ENCODE measurements at places on chromosomes 11 and 22. TPM values are rescaled to one million over a fixed set of nuclear protein-coding genes. Genes with fewer than 3 reads are reported as not detected.

Gene NPTXR
- total RNA-seq = 2.9 TPM

- DNase-seq = no peak
Observed at GRCh38 chr11:720017-720641, 14.1 kb downstream of the EPS8L2 start.

DNA sequence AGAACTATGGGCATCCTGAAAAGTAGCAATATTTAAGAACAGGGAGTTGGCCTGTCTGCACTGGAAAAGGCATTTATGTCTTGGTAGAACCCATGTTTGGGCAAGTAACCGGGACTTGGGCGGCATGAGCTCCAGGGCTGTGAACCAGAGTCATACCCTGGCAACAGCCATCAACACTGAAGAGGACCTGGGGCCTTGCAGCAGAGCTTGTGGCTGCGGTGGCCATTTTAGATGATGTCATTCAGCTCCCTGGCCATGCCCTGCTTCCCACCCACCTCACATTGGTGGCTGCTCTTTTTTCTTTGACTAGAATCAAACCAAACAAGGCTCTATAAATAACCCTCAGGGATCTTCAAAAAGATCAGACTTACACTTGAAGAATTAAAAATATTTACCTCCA is 26.6 kb downstream of the EHF start:
- no peak for DNase-seq

Gene MGAT3
- total RNA-seq = 0.10 TPM

Gene ZBTB44
- total RNA-seq = 18.2 TPM

GRCh38 chr11:15286465-15286864 is 171.7 kb downstream of the INSC start:
- no peak for DNase-seq

- DNase-seq = peak; percentile 97
Observed at GRCh38 chr11:69008737-69009440, 4.2 kb downstream of the MRGPRF start.

- no peak for DNase-seq
Observed at GRCh38 chr11:102014756-102015155, 32.5 kb upstream of the CFAP300 start.

Gene SCYL1
- 66.6 TPM for total RNA-seq

- no peak for DNase-seq
Observed at GRCh38 chr22:27537501-27537900, 264.1 kb downstream of the MN1 start.

Gene ZBTB16
- total RNA-seq = not detected

Gene EP300
- total RNA-seq = 21.0 TPM

Gene CPT1B
- 12.5 TPM for total RNA-seq

Gene CHRNA10
- total RNA-seq = 0.43 TPM

Gene SUSD2
- 0.17 TPM for total RNA-seq

Gene RTN4R
- 2.7 TPM for total RNA-seq

DNA sequence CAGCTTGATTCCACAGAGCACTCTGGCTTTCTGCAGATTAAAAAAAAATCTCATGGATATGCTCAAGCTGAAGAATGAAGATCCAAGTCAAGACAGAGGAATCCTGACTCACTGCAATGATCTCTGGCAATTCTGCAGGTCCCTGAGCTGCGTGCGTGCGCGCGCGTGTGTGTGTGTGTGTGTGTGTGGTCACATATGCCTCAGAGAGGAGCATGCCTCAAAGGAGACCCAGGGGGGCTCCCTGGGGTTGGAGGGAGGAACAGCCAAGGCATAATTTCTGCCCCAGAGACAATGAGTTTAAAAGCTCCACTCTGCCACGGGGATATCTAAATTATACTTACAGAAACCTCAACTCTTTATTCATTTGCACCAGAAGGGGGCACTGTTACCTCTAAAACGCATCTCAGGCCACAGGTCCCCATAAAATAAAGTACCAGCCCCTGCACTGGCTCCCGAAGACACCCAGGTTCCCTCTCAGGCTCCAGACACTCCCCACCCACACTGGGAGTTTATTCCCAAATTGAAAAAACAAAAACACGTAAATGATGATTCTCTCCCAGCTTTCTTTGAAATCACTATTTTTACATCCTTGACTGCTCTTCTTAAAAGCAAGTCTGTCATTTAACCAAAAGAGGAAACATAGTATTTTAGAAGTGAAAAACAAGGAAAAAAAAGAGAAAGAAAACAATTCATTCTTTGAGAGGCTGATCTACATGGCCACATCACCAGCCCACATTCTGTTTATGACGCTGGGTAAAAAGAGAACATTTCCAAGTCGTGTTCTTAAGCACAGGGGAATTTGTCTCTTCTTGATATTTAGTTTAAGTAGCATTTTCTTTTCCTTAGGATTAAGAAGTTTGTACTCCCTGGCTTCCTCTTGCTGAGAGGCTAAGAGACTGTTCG is 401.0 kb downstream of the LARGE1 start:
- peak; percentile 37 for DNase-seq

Gene C22orf15
- total RNA-seq = 1.1 TPM

DNA sequence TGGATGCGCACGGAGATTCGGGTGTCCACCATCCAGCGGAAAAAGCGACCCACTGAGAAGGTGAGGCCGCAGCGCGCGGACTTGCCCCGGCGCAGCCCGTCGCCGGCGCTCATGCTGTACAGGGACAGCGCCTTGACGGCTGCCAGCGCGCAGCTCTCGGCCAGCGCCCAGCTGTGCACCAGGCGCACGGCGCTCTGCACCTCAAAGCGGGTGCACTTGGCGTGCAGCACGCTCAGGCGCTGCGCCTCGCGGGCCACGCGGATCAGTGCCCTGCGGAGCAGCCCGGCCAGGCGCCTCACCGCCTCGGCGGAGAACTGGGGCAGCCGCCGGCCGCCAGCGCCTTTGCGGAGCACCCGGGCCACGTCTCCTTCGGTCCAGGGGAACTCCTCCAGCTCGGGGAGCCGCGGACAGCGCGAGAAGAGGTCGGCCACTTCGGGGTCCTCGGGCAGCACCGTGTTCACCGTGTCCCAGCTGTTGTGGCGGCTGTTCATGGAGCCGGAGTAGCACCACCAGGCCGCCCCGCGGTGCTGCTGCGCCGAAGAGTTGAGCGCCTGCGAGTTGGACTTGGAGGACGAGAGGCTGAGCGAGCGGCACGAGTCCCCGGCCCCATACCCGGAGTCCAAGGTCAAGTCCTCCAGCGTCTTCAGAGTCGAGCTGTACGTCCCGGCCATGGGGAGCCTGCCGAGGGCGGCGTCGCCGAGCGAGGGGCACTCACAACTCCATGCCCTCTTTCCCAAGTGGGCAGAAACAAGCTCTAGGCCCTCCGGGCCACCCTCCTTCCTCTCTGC is 703 bp downstream of the ABTB2 start:
- DNase-seq = peak; percentile 48

GRCh38 chr22:48886604-48887393 is 940.9 kb downstream of the BRD1 start:
- no peak for DNase-seq

DNA sequence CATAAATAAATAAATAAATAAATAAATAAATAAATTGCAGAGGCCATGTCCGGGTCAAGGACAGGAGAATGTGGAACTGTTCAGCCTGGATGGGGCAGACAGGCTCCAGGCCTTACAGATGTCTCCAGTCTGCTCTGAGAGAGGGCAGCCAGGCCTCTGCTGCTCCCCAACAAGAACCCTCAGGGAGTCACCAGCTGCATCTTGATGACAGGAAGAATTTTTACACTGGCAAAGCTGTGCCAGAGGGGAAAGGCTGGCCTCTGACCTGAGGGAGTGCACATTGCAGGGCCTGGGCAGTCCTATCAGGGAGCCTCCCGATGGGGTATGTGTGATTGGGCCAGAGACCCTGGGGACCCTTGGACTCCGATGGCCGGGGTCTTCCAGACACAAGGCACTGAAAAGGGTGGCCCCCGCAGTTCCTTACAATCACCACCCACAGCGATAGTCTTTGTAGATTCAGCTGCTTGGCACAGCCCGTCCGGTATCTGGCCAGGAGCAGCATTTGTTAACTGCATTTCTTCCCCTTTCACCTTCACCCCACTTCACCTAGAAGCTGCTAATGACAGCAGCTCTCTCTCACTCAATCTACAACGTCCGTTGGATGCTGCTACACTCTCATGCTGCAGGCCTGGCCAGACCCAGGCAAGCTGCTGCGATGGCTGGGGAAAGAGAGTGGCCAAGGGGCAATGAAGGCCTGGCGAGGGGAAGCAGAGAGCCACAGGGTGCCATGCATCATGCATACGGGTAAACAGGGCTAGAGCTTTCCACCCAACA is 8.1 kb downstream of the MOGAT2 start:
- DNase-seq = no peak

GRCh38 chr22:50540381-50540780 is 5.3 kb upstream of the KLHDC7B start:
- no peak for DNase-seq

Gene ELF5
- not detected for total RNA-seq

- DNase-seq = no peak
Observed at GRCh38 chr11:71461696-71462095, 8.7 kb downstream of the NADSYN1 start.

DNA sequence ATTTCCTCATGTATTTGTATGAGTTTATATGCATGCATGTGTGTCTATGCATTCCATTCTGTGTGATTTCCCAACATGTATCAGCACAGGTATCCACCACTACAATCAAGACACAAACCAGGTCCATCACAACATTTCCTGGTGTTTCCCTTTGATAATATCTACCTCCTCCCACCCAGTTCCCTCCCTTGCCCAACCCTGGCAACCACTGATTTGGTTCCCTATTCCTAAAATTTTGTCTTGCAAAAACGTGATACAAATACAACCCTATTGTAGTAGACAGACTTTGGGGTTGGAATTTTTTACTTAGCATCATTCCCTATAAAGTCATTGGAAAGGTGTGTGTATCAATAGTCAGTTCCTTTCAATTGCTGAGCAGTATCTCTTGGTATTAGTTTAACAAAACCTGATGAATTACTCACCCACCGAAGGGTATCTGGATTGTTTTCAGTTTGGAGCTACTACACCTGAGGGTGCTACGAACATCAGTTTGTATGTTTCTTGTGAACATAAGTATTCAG is 51.8 kb upstream of the IGLL5 start:
- DNase-seq = no peak

DNA sequence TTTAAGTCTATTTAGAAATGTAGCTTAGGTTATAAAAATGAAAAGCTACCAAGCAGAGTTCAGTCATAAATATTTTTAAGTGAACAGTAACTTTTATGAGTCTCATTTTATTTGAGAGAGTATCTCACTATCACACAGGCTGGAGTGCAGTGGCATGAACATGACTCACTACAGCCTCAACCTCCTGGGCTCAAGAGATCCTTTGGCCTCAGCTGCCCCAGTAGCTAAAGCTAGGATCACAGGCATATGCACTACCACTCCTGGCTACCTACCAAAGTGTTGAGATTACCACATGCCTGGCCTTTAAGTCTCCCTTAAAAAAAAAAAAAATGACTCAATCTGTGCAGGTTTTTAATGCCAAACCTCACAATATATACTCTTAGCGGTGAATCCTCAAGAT is 34.7 kb upstream of the CLNS1A start:
- peak; percentile 71 for DNase-seq

GRCh38 chr11:127996825-127997224 is 590.5 kb downstream of the ETS1 start:
- DNase-seq = no peak

Gene TSGA10IP
- total RNA-seq = 0.05 TPM

DNA sequence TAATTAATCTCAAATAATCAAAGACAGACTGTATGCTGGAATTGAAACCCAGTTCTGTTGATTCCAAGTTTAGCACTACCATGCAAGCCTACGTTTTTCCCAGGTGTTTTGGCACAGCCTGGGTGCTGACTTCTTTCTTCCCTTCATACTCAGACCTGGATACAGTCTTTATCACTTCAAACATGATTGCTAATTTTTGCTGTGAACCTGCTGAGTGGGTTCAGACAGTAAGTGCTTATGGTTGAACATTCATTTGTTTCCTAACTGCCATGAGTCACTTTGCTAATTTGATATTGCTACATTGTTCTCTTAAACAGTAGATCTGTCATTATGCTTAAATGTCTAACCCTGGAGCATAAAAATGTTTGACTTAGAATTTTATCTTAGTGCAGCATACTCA is 12.2 kb downstream of the PAAF1 start:
- DNase-seq = peak; percentile 13

Gene CDHR5
- not detected for total RNA-seq

Gene P2RY2
- total RNA-seq = not detected

Gene BRSK2
- 0.84 TPM for total RNA-seq

Gene OR56B4
- total RNA-seq = not detected

DNA sequence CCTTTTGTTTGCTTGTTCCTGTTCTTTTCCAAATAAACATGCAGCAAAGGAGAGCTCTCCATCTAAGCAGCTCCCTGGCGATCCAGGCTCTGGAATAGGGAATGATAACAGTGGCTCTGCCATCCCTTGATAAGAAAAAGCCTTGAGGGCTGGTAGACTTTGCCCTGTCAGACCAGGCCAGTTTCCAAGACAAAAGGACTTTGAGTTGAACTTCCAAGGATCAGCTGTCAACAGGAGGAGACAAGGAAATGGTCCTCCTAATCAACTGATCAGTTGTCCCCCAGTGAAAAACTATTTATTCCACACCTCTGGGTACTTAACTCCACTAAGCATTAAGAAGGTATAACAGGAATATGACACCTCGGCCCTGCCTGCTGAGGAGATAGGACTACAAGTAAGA is 127.8 kb downstream of the PARVA start:
- DNase-seq = no peak

DNA sequence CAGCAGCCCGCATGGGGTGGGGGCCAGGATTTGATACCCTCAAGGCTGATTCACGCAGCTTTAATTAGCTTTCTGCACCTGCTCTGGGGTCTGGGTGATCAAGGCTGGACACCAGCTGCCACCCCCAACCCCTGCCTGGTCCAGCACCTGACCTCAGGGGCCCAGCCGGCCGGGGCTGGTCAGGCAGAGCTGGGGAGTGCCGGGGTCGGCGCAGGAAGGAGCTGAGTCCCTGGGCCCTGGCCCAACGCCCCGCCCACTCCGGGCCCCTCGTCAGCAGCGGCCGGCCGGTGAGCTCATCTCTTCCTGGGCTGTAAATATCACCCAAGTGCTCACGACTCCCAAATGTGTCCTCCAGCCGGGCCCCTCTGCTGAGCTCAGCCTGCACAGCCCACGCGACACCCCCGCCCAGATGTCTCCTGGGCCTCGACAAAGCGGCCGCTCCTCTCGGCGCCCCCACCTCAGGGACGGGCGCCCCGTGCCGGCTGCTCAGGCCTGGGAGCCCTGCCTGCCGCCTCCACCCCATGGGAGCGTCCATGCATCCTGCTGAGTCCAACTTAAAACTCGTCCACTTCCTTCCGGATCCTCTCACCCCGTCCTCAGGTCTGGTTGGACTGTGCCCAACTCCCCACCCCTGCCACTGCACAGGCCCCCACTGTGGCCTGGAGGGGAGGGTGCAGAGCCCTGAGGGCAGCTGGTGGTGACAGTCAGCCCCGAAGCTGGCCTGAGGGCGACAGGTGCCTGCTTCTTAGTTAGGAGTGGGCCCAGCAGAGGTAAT is 29.0 kb downstream of the RTN4R start:
- peak; percentile 8 for DNase-seq

DNA sequence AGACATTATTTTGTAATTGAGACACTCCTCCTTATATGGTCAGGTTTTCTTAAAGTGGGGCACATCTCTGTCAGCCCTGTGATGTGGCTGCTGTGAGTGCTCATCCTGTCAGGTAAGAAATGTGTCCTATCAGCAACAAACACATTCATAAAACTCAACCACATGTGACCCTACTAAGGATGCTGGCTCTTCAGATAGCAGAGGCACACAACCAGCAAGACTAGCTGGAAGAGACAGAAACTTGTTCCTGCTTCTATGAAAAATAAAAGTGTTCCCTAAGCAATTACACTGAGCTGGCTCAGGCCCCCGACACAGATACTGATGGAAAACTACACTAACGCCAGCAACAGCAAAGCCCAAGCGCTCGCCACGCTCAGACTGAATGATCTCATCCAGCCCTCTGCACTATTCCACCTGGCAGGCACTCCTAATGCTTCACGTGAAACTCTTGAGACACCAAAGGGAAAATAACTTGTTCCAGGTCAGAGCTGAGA is 49.8 kb upstream of the CYP2D6 start:
- DNase-seq = no peak
